ENCODE measurements at places on chromosomes 11 and 22. TPM values are rescaled to one million over a fixed set of nuclear protein-coding genes. Genes with fewer than 3 reads are reported as not detected.
A peak's percentile ranks its signal among the peaks of the same experiment; 100 is the strongest.

- H3K27me3 ChIP-seq: no peaks in the 10 kb centered on the region
- H3K36me3 ChIP-seq: no peaks in the 10 kb centered on the region
- no peak for DNase-seq
- no peak overlapping the region for H3K4me3 ChIP-seq
Observed at GRCh38 chr11:41245704-41246398, 213.6 kb downstream of the LRRC4C start.

DNA sequence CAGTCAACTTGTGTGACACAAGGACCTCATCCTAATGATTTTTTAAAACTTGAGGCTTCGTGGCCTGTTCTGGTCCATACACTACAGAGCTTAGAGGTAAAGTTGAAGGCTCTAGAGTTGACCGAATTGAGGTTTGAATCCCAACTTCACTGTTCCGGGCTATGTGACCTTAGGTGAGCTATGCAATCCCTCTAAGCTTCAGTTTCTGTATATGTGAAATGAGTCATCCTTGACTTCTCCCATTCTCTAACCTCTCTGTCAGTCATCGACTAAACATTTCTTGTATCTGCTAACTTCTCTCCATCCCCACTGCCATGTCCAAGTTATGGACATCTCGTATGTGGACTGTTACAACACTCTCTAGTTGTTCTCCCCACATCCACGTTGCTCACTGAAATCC is 178.2 kb upstream of the TMEM45B start:
- H3K36me3 ChIP-seq: no peaks in the 10 kb centered on the region
- H3K27me3 ChIP-seq: peaks cover 3% of the 10 kb centered on the region
- no peak overlapping the region for H3K27ac ChIP-seq
- H3K4me1 ChIP-seq: no peaks in the 10 kb centered on the region
- no peak overlapping the region for H3K4me3 ChIP-seq

DNA sequence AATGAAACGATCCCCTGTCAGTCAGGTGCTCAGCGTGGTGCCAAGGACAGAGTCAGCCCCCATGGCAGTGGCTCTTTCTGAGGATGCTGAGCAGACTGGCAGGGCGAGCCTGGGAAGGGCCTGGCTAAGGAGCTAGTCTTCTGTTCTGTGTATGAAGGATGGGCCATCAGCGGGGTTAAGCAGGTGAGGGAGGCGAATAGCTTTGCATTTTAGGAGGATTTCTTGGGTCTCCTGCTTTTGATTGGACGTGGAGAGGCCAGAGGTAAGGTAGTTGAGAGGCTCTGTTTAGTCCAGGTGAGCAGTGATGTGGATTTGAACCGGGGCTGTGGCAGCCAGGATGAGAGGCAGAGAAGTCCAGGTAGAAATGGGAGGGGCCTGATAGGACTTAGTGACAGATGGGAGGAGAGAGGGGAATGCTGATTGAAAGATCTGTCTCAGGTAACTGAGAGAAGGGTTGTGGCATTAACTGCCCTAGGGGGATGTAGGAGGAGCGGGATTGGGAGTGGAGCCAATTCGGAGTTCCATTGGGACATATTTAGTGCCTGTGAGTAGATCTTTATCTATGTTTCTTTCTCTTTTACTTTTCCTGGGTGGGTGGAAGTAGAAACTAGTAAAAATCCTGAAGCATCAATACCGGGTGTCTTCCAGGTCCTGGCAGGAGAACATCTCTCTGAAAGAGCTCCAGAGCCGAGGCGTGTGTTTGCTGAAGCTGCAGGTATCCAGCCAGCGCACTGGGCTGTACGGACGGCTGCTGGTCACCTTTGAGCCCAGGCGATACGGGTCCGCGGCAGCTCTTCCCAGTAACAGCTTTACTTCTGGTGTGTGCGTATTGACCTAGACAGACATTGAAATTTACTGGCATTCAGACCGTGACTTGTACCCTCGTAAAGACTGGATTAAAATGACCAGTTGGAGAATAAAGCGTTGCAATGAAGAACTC is 2.0 kb downstream of the IGHMBP2 start:
- H3K27ac ChIP-seq: peak overlapping the region; percentile 89
- DNase-seq: no peak

- no peaks in the 10 kb centered on the region for H3K4me1 ChIP-seq
- H3K4me3 ChIP-seq: no peak overlapping the region
- H3K27me3 ChIP-seq: no peaks in the 10 kb centered on the region
- no peak overlapping the region for H3K27ac ChIP-seq
- H3K36me3 ChIP-seq: peaks cover 88% of the 10 kb centered on the region
Observed at GRCh38 chr22:46219636-46220035, 30.5 kb downstream of the CDPF1 start.

DNA sequence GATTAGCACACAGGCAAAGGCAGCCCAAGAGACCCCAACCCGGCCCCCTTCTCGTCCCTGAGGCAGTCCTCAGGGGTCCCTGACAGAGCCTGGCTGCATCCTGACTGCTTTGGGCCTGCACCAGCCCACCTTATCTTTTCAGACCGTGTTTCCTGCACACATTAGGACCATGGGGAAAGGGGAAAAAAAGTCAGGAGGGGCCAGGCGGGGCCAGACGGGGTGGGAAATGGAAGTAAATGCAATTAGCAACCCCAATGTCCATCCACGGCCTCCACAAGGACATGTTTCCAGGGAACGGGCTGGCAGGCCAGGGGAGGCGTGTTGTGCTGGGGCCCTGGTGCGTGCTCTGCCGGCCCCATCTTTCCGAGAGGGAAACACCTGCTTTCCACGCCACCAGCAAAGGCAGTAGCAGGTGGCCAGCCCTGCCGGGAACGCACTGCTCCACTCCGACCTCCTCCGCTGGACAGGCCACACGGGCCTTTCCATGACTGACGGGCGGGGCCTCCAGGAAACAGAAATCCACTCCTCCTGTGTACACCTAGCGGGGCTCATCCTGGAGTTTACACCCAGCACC is 7.4 kb downstream of the EHD1 start:
- H3K4me1 ChIP-seq: peaks cover 97% of the 10 kb centered on the region
- peak overlapping the region; percentile 42 for H3K4me3 ChIP-seq
- H3K27ac ChIP-seq: peak overlapping the region; percentile 94
- DNase-seq: no peak
- H3K36me3 ChIP-seq: peaks cover 28% of the 10 kb centered on the region

GRCh38 chr11:62632492-62632891 is 10.7 kb upstream of the B3GAT3 start:
- H3K36me3 ChIP-seq: peaks cover 98% of the 10 kb centered on the region
- DNase-seq: no peak
- no peak overlapping the region for H3K4me3 ChIP-seq
- no peaks in the 10 kb centered on the region for H3K27me3 ChIP-seq

DNA sequence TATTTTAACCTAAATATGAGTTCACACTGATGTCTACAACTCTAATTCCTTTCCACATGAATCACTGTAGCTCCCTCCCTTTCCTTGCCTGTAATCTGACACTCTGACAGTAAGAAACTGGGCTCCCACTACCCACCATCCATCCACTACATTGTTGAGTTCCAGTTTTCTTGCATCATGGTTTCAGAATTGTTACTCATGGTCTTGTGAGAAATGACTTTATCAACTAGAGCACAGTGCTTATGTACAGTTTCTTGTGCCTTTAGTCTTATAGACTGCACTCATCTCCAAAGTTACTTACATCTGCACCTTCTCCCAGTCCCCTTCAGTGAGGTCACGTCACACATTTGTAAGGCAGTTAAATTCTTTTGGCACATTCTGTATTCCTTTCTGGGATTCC is 78.6 kb downstream of the RTL6 start:
- peaks cover 2% of the 10 kb centered on the region for H3K4me1 ChIP-seq
- H3K4me3 ChIP-seq: no peak overlapping the region
- no peak for DNase-seq
- H3K27ac ChIP-seq: no peak overlapping the region

- no peak overlapping the region for H3K27ac ChIP-seq
- DNase-seq: no peak
- peaks cover 97% of the 10 kb centered on the region for H3K36me3 ChIP-seq
- H3K4me3 ChIP-seq: no peak overlapping the region
- peaks cover 9% of the 10 kb centered on the region for H3K4me1 ChIP-seq
Observed at GRCh38 chr11:117189191-117189940, 9.8 kb upstream of the TAGLN start.

GRCh38 chr11:61851113-61851899 is 23.2 kb downstream of the FADS2 start:
- H3K36me3 ChIP-seq: no peaks in the 10 kb centered on the region
- H3K27me3 ChIP-seq: no peaks in the 10 kb centered on the region
- no peak for DNase-seq
- H3K27ac ChIP-seq: no peak overlapping the region
- H3K4me1 ChIP-seq: no peaks in the 10 kb centered on the region
- H3K4me3 ChIP-seq: no peak overlapping the region

DNA sequence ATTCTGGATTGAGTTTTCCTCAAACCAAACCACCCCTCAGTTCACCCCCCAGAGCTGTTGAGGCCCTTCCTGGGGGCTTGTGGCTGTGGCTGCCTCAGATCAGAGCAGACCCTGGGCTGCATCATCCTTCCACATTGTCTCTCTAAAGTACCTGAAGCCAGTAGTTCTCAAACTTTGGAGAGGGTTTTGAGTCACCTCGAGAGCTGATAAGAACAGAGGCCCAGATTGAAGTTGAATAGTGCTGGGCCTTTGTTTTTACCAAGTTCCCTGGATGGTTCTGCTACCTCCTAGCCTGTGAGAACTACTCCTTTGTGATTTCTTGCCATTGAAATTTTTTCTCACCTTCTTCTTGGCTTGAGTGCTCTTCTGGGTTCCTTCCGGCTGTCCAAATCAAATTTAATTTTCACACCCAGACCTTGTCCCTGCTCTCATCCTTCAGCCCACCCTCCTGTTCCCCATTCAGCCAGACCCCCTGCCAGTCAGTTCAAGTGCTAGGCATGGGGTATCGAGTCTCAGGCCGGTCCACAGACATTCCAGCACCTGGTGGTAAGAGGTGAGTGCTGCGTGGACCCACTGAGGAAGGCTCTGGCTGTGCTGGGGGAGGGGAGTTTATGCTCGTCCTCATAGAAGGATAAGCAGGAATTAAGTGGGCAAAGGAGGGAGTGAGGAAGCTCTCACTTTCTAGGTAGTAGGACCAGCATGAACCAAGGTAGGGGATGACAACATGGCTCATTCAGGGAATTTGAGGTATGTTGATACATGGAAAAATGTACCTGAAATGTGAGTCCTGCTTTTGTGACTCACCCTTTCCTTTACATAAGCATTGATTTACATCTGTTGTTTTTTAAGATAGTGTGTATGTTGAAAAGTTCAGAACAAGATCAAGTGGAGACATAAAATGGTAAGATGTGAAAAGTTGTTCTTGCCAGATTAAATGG is 116.5 kb downstream of the PTPRJ start:
- DNase-seq: peak; percentile 57
- no peaks in the 10 kb centered on the region for H3K36me3 ChIP-seq
- peaks cover 34% of the 10 kb centered on the region for H3K4me1 ChIP-seq
- no peak overlapping the region for H3K27ac ChIP-seq
- no peak overlapping the region for H3K4me3 ChIP-seq

Gene PRG3
- not detected for total RNA-seq

Gene OR6A2
- 0.06 TPM for total RNA-seq

Gene DKK3
- 94.3 TPM for total RNA-seq

Gene TREH
- total RNA-seq: not detected

Gene MS4A15
- 0.40 TPM for total RNA-seq

Gene KRTAP5-2
- not detected for total RNA-seq
